ENCODE measurements at places on chromosomes 5 and 9.

GRCh38 chr9:134283111-134283515 lies 43.1 kb upstream of the RXRA start:
- no peak for DNase-seq

- no peak for DNase-seq
Measured at GRCh38 chr5:1152771-1153282, 41.0 kb upstream of the SLC12A7 start.

- DNase-seq = no peak
Measured at GRCh38 chr5:80608731-80609130, 38.7 kb upstream of the ANKRD34B start.

GRCh38 chr9:22170556-22170955 lies 161.5 kb upstream of the CDKN2B start:
- no peak for DNase-seq

- DNase-seq = no peak
Measured at GRCh38 chr9:78115073-78115472, 83.5 kb upstream of the GNAQ start.

DNA sequence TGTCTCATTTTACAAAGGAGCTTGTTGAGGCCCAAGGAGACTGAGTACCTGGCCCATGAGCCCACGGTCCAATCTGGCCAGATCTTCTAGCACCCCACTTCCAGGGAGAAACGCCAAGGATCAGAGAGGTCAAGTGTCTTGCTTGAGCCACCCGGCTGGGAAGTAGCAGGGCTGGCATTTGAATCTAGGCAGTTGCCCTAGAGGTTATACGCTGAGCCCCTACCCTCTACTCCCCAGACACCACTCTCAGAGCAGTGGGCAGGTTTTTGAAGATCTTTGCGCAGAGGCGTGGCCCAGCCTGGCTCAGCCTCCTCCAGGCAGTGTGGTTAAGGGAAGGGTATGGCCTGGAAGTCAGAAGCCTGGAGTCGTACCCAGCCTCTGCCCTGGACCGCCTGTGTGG lies 5.8 kb upstream of the NUP214 start:
- no peak for DNase-seq

- no peak for DNase-seq
Measured at GRCh38 chr5:135136546-135136945, 102.5 kb upstream of the PITX1 start.

GRCh38 chr9:124149992-124150391 lies 107.8 kb upstream of the NEK6 start:
- DNase-seq = no peak

GRCh38 chr5:64166201-64166959 lies 737 bp downstream of the RNF180 start:
- no peak for DNase-seq

DNA sequence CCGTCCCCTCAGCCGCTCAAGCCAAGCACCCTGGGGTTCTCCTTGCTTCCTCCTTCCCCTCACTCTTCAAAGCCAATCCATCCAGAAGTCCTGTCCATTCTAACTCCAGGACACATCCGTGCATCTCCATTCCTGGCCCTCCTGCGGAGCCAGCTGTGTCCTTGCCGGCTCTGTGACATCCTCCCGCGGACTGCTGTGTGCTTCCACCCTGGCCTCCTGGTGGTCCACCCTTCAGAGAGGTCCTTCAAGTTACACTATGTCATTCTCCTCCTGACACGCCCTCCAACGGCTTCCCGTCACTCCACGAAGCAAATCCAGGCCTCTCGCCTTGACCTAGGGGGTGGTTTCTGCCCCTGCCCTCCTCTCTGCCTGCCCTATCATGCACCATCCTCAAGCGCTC lies 13.0 kb upstream of the SCGB3A1 start:
- DNase-seq = no peak

GRCh38 chr9:18989865-18990264 lies 43.1 kb downstream of the SAXO1 start:
- no peak for DNase-seq

GRCh38 chr9:35605351-35606137 lies 482 bp downstream of the TESK1 start:
- DNase-seq = no peak

DNA sequence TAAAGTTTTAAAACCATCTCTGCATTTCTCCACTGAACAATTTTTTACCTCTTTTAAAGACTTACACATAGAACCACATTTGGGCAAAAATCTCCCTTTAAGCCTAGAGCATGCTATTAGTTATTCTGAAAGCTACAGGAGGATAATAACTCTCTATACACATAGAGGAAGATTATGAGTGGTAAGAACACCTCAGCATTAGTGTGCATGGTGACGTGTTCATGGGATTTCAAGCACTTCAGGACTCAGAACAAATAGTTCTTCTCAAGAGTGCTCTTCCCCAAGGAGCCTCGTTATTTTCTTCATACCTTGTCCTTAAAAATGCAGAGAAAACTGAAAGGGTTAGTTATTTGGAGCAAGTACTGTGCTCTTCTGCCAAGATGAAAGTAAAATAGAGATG lies 256.9 kb upstream of the TUSC1 start:
- no peak for DNase-seq

- DNase-seq = no peak
Measured at GRCh38 chr9:133763272-133764183, 25.4 kb upstream of the SARDH start.

- DNase-seq = no peak
Measured at GRCh38 chr5:127567026-127567768, 49.8 kb downstream of the PRRC1 start.

DNA sequence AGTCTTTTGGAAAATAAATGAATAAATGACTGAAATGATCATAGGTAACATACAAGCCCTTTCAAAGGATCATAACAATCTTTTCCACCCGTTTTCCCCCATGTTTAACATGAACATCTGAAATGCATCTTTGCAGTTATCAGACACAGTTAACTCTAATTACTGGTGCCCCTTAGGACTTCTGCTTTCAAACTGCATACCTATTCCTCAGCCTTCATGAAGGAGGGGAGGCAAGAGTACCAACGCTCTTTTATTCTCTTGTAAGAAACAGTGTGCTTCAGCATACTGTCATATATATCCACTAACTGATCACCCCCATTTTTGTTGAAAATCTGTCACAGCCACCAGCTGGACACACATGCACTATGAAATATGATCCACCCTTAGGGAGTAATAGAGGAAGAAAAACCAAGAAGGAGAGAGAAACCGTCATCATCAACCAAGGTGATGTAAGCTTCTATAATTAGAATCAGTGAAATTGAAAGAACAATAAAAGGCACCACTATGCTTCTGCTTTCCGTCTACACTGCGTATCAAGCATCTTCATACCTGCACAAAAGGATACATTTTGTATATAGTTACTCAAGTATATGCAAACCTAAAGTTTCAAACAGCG lies 98.7 kb downstream of the RAPGEF6 start:
- DNase-seq = no peak

GRCh38 chr5:103541569-103541968 lies 21.0 kb downstream of the NUDT12 start:
- no peak for DNase-seq

- no peak for DNase-seq
Measured at GRCh38 chr9:112720113-112720780, 2.3 kb upstream of the INIP start.

- DNase-seq = no peak
Measured at GRCh38 chr9:137647096-137647714, 28.4 kb downstream of the EHMT1 start.

- DNase-seq = no peak
Measured at GRCh38 chr5:106822851-106823250, 847.9 kb downstream of the EFNA5 start.

- DNase-seq = no peak
Measured at GRCh38 chr5:51381761-51382474, 1.3 kb upstream of the ISL1 start.

GRCh38 chr5:149210225-149210624 lies 61.4 kb upstream of the AFAP1L1 start:
- no peak for DNase-seq

GRCh38 chr9:126822278-126822677 lies 17.4 kb downstream of the ZBTB43 start:
- DNase-seq = no peak

GRCh38 chr9:84140535-84141101 lies 160.0 kb downstream of the RMI1 start:
- peak; percentile 31 for DNase-seq

DNA sequence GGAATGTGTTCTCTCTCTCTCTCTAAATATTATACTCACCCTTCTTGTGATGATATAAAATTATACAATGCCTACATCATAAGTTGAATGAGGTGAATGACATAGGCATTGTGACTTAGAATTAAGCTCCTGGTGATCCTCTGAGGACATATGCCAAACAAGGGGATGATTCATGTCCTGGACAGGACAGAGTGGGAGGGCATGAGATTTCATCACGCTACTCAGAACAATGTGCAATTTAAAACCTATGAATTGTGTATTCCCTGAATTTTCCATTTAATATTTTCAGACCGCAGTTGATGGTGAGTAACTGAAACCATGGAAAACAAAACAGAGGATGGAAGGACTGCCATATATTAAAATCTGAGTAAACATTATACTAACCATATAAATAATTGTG lies 782.2 kb upstream of the NUDT12 start:
- no peak for DNase-seq

GRCh38 chr9:132923346-132923902 lies 21.0 kb downstream of the TSC1 start:
- no peak for DNase-seq

DNA sequence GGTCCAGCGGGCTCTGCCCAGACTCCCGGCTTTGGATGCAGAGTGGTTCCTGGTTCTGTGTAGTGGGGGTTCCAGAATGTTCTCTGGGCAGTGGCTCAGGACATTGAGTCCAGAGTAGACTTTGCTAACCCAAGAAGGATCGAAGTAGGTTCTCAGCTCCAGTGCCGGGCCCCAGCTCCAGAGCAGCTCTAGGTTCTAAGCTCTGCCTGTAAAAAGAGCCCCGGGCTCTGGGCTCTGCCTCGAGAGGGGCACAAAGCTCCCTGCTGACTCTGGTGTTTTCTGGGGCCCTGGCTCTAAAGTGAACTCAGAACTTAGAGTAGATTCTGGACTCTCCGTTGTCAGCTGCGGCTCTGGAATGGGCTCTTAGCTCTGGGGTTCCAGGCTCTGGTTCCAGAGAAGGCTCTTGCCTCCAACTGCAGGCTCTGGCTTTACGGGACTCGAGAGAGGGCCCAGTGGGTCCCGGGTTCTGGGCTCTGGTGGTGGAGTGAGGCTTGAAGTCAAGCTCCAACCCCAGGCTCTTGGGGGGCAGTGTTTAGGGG lies 414 bp downstream of the WDR38 start:
- DNase-seq = no peak

- DNase-seq = no peak
Measured at GRCh38 chr5:131303537-131303936, 39.7 kb downstream of the CDC42SE2 start.

DNA sequence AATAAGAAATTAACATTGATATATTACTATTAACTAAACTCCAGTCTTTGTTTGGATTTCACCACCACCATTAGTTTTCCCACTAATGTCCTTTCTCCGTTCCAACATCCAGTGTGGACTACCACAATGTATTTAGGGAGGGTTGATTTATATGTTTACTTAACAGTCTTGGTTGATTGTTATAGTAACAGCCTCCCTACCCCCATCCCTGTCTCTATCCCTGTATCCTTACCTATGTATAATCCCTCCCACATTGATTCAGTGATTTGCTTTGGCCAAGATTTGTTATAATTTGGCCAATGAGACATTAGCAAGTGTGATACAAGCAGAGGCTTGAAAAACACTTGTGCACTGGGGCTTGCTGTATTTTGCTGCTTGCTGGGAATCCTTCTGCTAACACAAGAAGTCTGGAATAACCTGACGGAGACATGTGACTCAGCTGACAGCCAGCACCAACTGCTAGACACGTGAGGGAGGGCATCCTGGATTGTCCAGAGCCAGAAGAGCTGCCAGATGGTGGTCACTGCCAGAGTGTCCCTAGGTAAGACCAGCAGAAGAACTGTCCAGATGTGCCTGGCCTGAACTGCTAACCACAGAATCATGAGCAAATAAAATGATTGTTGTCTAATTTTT lies 51.2 kb upstream of the TCF7 start:
- DNase-seq = no peak

GRCh38 chr5:181243564-181244343 lies at the start of gene RACK1:
TSS of gene RACK1 (minus strand) at chr5:181243906. CDS start at chr5:181243800, 106 bp downstream.
- no peak for DNase-seq

DNA sequence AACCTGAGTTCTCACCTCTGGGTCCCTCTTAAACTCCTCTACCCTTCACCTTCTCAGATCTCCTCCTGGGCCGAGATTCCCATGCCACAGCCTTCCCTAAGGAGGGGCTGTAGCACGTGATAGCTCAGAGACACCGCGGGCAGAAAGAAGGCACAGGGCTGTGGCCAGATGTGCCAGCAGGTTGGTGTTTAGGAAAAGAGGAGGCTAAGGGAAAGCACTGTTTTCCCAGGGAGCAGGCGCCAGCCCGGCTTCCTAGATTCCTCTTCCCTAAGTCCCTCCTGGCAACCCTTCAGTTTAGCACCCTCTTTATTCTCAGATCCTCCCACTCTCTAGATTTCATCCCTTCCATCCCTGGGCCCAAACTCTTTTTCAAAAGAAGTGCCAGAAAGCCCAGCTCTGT lies 59.4 kb upstream of the CCNG1 start:
- no peak for DNase-seq

GRCh38 chr9:7216004-7216841 lies 458.4 kb downstream of the KDM4C start:
- no peak for DNase-seq

GRCh38 chr5:155485386-155485785 lies 471.8 kb downstream of the KIF4B start:
- DNase-seq = no peak

DNA sequence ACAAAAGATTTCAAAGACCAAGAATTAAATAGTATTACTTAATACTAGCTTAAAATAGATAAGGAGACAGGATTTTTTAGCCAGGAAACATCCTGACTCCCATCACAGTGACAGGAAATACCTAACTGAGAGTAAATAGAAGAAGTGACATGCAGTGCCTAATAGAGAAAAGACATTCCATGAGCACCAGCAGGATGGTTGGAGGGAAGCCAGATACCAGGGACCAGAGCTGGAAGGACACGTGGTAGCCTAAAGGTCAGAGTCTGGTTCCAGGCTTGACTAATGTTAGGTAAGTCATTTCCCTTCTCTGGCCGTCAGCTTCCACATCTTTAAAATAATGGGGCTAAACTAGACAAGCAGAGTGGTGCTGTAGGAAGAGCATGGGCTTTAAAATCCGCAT lies 41.6 kb downstream of the CDK5RAP2 start:
- no peak for DNase-seq

- no peak for DNase-seq
Measured at GRCh38 chr9:135717410-135717809, 15.4 kb downstream of the KCNT1 start.

DNA sequence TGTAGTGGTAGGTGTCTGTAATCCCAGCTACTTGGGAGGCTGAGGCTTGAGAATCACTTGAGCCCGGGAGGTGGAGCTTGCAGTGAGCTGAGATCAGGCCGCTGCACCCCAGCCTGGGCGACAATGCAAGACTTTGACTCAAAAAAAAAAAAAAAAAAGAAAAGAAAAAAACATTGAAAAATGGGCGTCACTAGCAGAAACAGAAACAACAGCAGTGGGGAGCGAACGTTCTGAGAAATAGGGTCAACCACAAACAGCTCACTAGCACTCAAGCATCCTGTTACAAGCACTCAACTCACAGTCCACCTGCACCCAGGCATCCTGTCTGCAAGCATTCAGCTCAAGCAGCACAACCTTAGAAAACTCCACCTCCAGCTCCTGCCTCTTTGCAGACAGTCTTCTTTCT lies 17.2 kb downstream of the TRIM14 start:
- no peak for DNase-seq
